ENCODE measurements at places on chromosomes 6 and 20.

DNA sequence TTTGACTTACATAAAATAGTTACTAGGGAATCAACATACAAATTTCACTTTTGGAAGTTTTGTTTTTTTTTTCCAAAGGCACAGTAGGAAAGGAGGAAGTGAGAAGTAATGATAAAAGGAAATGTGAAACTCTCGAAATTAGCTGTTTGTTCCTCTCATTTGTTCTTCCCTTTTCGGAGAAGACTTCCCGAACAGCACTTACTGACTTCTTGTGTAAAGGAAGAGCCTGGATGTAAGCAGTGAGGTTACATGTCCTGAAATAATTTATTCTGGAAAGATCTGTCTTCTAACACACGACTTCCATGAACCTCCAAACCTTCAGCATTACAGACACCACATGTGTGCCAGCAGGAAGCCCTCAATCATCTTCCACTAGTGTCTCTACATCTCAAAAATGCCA, 59.1 kb downstream of the KIF16B start:
- DNase-seq: no peak

- DNase-seq: no peak
These were observed 571.6 kb upstream of the GJE1 start for GRCh38 chr6:141561154-141561553.

DNA sequence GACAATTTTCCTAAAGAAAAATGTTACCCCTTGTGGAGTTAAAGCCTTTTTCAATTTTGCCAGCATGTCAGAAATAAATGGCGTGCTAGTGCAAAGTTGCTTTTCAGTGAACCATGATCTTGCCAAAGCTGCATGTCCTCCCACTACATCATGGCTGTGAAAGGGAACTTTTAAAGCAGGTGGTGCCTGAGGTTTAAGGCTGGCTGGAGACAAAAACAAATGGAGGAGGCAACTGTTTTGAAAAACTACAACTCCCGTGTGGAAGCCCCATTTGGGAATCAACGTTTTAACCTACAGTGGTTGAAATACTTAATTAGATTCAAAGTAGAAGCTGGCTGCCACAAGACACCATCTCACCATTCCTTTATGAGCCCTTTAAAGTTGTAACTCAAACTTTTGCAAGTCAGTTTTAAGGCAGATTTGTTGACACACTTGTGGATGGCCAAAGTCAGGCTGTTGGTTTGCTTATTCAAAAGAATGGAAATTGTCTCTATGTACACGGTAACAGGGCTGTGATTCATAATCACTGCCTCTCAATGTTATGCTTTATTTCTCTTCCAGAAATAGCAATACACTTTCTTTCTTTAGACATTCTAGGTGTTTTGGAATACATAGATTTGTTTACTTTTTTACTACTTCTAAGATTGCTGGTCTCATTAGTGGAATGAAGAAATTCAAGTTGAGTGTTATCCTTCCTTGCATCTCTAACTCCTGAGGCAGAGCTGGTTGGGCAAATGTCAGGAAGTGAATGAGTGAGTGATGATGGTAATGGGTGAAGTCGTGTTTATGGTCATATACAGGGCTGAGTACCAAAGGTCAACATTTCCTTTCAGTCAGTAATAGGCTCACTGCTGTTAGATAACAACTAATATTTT, 196.4 kb upstream of the GMDS start:
- no peak for DNase-seq

- DNase-seq: no peak
These were observed 207.1 kb upstream of the PRSS16 start for GRCh38 chr6:27040244-27041042.

Measured in T-helper 22 cell (primary cell).